ENCODE measurements at places on chromosomes 4 and X. TPM values are rescaled to one million over a fixed set of nuclear protein-coding genes. Genes with fewer than 3 reads are reported as not detected.

DNA sequence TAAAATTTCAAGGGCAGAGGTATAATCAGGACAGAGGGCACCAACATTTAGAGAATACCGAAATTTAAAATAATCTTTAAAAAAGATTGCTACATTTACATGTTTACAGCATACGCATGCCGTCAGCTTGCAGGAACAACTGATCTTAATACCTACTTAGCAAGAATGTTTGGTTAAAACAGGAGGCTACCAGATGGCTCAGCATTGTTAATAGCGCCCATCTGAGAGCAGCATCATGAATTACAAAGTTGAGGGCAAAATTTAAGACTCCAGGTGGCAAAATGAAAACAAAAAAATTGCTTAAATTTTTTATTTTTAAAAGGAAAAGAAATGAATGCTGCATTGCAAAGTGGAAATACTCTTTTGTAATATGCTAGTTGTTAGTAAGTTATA lies 241.3 kb downstream of the C4orf33 start:
- no peak for DNase-seq

DNA sequence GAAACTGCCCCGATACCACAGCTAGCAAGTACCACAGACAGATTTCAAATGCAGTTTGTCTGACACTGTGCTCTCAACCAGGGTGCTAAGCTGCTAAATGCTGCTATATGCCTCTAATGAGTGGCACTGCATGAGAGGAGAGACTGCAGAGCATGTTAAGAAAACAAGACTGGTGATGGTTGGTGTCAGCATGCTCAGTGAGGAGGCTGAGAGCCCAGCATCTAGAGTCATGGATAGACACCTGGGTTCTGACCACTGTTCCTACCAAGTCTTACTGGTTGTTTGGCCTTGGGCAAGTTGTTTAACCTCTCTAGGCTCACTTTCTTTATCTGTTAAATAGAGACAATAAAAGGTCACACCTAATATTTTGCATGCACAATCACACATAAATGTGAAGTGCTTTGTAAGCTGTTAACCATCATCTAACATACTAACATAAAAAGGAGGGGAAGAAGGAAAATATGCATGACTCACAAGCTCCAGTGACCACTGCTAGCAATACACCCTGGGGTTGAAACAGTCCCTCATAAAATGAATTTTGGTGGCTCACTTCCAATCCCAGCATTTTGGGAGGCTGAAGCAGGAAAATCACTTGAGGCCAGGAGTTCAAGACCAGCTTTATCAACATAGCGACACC lies 20.7 kb downstream of the HHIP start:
- DNase-seq, result no peak

DNA sequence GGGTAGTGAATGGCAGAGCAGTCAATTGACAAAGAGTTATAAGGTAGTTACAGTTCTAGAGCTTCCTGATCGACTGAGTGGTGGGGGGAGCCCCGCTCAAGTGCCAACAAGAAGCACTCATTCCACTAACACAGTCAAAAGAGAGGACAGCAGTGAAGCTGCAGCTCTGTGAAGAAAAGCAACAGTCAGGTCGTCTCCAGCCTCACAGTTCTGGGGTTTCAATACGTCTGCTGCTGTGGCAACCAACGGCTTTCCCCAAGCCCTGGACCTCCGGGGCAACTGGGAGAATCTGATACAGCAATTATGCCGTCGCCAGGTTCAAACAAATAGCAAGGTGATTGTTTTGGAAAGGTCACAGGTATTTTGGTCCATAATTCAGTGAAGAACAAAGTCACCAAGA lies 30.8 kb downstream of the GPM6B start:
- DNase-seq, result no peak

DNA sequence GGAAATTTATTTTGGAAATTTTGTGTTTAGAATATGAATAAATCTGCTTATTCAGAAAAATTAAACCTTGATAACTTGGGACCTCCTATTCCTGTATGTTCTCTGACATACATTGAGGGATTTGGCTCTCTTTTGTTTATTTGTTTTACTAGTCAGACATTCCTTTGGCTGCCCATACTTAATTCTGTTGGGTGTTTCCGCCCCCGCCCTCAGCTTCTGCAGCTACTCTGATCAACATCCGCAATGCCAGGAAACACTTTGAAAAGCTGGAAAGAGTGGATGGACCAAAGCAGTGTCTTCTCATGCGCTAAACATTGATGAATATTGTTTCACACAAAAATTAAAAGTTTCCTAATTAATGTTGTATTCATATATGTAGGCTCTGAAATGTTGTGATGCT lies 40.5 kb downstream of the RRAGB start:
- DNase-seq, result no peak

DNA sequence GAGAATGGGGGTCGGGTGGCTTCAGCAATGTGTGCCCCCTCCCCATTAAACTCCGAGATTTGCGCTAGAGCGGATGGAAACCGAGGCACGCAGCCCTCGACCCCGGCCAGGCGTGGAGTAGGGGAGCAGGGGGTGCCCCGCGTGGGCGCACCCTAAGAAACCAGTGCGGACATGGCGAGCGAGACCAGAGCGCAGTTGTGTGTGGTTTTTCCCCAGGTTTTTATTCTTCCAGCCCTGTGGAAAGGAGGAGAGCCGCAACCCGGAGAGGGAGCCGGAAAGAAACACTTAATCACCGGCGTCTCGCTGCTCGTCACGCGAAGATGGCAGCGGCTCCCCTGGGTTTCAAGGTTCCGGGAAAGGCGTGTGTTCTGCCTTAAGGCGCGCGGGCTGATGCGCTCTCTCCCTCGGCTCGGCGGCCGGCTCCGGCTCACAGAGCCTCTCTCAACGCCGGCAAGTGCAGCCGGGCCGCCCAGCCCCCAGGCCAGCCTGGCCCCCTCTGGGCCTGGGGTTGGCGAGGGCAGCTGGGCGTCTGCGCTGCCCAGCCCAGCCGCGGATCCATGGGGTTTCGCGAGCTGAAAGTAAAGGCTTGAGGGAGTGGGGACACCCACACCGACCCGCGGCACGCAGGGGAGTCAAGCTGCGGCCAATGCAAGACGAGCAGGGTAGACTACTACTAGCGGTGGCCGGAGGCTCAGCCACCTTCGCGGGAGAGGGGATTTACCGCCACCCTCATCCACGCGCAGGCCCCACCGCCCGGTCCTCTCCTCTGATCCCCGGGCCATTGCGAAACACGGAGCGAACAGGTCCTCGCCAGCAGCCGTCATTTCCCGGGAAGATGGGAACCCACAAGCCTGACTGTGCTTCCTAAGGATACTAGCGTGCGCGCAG lies 74.0 kb upstream of the BCOR start:
- DNase-seq, result peak; percentile 64

DNA sequence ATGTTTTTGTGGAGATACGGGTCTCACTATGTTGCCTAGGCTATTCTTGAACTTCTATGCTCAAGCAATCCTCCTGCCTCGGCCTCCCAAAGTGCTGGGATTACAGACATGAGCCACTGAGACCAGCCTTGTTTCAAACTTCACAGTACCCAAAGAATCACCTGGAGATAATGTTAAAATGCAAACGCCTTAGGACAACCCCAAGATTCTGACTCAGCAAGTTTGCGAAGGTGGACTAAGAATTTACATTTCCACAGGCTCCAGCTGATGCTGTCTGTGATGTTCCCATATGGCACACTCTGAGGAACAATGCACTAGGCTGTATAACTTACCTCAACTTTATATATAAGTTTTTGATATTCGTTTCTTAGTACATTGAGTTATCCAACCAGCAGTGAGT lies 984 bp upstream of the STATH start:
- DNase-seq, result no peak

- no peak for DNase-seq
Measured at GRCh38 chr4:160580581-160580980, 1477.7 kb downstream of the RAPGEF2 start.

DNA sequence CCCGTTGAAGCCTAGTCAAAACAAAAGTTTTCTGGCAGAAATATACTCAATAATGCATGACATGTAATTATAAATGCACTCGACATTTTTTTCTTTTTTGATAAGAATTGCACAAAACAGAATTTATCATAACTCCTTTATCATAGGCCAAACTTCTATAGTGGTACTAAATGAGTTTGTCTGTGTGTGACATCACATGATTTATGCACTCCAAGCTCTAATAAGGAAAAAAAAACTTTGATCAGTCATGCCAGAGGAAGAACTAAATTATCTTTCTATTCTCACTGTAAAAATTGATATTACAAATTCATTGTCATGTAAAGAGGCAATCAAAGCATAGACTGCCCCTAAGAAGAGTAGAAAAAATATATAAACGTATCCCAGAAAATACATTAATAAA lies 112.4 kb upstream of the NOCT start:
- no peak for DNase-seq

DNA sequence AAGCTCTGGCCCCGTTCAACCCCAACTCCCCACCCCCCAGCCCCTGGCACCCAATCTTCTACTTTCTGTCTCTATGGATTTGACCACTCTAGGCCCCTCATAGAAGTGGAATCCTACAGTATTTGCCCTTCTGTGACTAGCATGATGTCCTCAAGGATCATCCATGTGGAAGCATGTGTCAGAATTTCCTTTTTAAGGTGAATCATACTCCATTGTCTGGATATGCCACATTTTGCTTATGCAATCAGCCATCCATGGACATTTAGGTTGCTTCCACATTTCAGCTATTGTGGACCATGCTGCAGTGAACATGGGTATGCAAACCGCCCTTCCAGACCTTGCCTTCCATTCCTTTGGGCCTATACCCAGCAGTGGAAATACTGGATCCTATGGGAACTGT lies 15.5 kb downstream of the CCNQ start:
- no peak for DNase-seq

GRCh38 chr4:176584031-176584606 lies 208.6 kb downstream of the VEGFC start:
- no peak for DNase-seq

DNA sequence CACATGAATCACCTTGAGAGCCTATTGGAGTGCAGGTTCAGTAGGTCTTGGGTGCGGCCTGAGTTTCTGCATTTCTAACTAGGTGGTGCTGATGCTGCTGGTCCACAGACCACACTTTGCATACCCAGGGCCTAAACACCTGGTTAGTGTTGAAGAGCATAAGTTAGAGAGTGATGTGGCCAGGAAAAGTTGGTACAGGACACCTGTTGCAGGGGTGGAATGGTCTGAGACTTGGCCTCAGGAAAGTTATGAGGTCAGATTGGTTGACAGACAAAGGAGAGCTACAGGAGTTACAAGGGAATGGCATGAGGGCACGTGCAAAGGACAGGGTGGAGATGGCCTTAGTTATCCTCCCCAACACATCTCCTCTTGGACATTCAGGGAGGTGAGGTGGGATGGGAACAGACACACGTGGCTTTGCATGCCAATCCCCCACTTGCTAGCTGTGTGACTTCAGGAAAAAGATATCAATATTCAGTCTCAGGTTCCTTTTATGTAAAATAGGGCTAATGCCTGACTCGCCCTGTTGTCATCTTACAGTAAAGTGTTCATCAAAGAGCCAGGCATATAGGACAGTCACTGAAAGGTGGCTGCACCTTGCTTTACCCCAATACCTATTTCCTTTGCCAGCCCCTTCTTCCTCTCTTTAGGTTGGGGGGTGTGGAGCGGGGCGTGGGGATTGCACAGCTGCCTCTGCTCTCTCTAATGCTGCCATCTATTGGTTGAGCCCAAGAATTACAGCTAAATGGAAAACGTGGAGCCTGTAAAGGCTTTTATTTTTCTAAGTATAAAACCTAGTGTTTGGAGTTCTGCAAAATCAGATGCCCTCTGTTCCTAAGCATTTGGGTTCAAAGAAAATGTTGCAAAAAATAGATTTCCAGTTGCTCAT lies 47.5 kb downstream of the ATG4A start:
- DNase-seq, result no peak

Gene TRO
- 3.7 TPM for total RNA-seq

Gene PNCK
- total RNA-seq, result 14.6 TPM

Gene SMARCA1
- 30.9 TPM for total RNA-seq

Gene GLRA2
- total RNA-seq, result not detected

Gene DKK2
- total RNA-seq, result 0.88 TPM

Gene PACRGL
- total RNA-seq, result 10.0 TPM
